Common myeloid progenitor, CD34-positive (primary cell): ENCODE measurements at places on chromosomes 6 and 20.

GRCh38 chr6:94468830-94469229 is 1049.5 kb upstream of the EPHA7 start:
- DNase-seq, result no peak
- H3K27me3 ChIP-seq, result no peaks in the 10 kb centered on the region
- no peak overlapping the region for H3K4me3 ChIP-seq

GRCh38 chr20:23144856-23145255 is 58.7 kb upstream of the CD93 start:
- no peak for DNase-seq
- no peak overlapping the region for H3K27ac ChIP-seq
- H3K4me3 ChIP-seq, result no peak overlapping the region
- no peaks in the 10 kb centered on the region for H3K27me3 ChIP-seq
- peaks cover 76% of the 10 kb centered on the region for H3K4me1 ChIP-seq

- H3K36me3 ChIP-seq, result peaks cover 13% of the 10 kb centered on the region
- H3K27me3 ChIP-seq, result no peaks in the 10 kb centered on the region
- H3K4me1 ChIP-seq, result peaks cover 39% of the 10 kb centered on the region
- DNase-seq, result peak; percentile 74
- H3K27ac ChIP-seq, result no peak overlapping the region
Measured at GRCh38 chr6:52286798-52287432, 2.4 kb upstream of the MCM3 start.

- peaks cover 4% of the 10 kb centered on the region for H3K36me3 ChIP-seq
- no peak overlapping the region for H3K27ac ChIP-seq
- no peaks in the 10 kb centered on the region for H3K4me1 ChIP-seq
- H3K4me3 ChIP-seq, result no peak overlapping the region
- DNase-seq, result no peak
- no peaks in the 10 kb centered on the region for H3K27me3 ChIP-seq
Measured at GRCh38 chr20:25319241-25320034, 71.2 kb downstream of the ABHD12 start.
